Stimulated activated CD8-positive, alpha-beta memory T cell treated with anti-CD3 and anti-CD28 coated beads, Interleukin-4, amount 100 ng/mL, for 1 hour (primary cell): ENCODE measurements at places on chromosomes 16 and 17.

- no peak for DNase-seq
Measured at GRCh38 chr16:10828851-10829366, 10.3 kb upstream of the TVP23A start.

DNA sequence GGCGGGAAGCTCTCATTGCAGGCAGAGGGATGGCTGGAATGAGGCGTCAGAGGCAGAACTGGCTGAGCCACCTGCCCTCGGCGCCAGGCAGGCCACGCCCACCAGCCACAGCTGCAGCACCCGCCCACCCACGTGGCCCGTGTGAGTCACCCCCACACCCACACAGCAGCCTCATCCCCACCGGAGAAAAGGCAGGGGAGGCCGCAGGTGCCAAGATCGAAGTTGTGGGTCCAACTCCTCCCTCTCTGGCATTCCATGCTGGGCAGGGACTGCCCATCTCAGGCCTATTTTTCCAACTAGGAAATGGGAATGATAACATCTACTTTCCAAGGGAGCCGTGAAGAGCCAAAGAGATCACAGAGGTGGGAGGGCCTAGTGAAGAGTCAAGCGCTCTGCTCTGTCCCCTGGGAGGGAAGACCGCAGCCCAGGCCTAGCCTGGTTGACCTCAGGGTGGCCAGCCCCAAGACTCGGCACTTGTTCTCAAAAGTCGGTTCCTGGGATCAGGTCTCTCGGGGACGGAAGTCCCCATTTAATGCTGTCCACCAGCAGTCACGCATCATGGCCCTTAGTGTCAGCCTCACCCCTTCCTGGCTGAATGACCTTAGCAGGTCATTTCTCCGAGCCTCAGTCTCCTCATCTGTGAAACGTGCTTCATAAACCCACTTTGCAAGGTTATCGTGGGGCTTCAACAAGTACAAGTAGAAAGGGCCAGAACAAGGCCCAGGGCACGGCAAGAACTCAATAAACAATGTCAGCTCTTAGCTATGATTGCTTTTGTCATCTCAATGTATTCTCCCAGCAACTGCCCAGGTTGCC lies at the start of gene TRPV3:
Gene TRPV3 (minus strand): TSS at position 45 of the 816 bp plus-strand sequence. CDS start 2,962 bp downstream, outside the sequence.
- no peak for DNase-seq

DNA sequence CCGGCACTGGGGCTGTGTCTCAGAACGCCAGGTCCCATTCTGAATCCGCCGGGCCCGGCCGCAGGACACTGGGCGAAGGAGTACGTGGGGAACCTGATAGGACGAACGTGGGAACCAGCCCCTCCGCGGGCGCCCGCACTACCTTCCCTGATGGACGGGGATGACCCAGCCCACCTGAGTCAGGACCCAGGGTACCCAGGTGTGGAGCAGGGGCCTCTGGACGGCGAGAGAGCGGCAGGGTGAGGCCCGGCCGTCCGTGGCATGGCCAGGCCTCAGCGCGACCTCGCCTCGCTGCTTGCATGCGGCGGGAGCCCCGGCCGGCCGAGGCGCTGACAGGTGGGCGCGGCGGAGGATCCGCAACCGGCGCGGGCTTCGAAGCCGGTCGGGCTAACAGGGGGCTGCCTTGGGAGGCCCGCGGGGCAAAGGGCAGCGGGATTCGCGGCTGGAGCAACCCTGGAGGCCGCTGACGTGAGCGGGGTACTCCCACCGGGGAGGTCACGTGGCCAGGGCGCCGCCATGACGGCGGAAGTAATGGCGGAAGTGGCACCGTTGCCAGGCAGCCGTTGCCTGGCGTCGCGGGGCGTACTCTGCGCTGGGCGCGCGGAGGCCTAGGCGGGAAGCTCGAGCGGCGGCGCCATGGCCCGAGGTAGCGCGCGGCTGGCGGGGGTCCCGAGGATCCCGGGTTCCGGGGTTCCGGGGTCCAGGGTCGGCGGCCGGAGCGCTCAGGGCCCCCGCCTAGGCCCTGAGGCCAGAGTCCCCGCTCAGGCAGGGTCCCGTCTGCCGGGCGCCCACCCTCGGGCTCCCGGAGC lies at the start of gene WDR90:
Gene WDR90 (plus strand): TSS at position 585 of the 809 bp plus-strand sequence. CDS start 52 bp downstream, at position 637.
- peak; percentile 75 for DNase-seq

- DNase-seq: no peak
Measured at GRCh38 chr17:30351735-30352134, 17.9 kb upstream of the TMIGD1 start.

GRCh38 chr16:31478956-31479355 lies 4.0 kb upstream of the SLC5A2 start:
- no peak for DNase-seq

DNA sequence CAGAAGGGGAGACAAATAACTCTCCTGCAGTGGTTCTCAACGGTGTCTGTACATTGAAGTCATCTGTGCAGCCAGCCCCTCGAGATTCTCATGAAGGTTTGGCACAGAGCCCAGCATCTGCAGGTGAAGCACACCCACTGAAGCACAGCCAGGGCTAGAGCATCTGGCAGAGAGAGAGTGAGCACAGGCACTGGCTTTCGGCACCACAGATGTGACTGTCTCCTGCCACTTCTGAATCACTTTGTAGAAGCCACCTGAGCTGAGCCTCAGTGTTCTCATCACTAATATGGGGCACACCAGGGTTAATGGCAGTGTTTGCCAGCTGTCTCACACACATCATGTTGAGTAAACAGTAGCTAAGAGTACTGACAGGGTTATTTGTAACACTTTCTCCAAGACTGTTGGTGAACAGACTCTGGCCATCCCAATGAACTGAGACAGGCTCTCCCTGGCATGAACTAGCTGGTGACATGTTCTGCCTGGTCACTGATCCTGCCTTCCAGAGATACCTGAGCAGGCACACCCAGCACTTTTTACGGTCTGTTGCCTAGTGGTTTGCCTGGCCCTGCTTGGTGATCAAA lies 10.9 kb downstream of the HSPB9 start:
- DNase-seq: no peak

DNA sequence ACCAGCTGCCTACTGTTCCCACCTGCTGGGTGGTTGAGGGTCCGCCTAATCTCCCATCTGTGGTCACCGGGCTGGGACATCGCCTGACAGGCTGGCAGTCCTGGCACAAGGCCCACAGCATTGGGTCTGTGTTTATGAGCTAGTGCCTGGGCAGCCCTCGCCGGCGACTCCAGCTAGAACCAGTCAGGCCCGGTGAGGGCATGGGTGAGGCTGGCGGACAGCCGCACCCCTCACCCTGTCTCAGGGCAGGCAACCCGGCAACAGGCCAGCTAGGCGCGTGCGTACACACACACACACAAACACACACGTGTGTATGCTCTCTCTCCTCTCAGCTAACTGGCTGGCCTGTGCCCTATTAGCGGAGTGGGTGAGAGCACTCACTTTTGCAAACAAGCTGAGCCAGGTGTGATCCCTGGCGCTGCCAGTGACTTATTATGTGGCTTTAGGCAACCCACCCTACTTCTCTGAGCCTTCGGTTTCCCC lies 10.4 kb downstream of the HSD11B2 start:
- DNase-seq: no peak

- no peak for DNase-seq
Measured at GRCh38 chr17:1729966-1730325, 5.4 kb downstream of the WDR81 start.

DNA sequence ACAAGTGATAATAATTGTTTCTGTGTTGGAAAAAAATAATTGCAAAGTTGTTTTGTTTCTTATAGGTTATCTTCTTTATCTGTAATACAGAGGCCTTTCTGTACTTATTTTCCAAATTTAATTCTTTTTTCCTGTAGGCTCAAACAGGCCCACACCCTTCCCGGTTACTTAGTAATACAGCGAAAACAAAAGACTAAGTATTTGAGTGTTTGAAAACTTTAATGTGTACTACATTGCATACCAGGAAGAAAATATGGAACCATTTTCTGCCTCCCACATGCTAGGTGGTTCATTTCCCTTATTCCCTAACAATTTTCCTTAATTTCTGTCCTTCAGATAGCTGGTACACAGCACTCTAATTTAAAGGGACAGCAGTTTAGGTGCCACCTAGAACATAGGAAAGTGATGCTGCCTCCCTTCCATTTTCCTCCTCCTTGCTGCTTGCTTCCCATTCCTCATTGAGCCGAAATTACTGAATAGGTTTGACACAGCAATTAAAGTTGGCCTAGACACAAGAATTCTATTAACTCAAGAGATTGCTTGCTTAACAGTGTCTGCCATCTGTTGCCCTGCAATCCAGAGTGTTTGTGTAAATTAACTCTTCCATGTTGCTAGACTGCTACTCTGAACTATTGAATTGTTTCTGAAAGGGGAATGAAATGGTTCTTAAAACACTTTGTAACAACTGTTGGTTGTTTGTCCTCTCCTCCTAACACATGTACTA lies 24.2 kb downstream of the CYB5B start:
- DNase-seq: no peak

DNA sequence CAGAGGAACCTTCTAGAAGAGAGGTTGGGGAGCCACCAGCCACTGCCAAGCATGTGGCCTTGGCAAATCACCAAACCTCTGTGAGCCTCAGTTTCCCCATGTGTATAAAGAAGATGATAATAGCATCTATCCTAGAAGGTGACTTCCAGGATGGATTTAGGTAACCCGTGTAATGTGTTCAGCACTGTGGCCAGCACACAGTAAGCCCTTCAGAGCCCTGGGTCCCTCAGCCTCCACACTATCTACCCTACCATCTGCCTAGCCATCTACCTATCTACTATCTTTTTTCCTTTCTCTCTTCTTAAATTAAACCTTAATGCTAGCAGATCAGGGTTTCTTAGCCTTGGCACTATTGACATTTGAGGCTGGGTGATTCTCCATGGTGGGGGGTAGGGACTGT lies 33.0 kb downstream of the TEKT5 start:
- DNase-seq: no peak

DNA sequence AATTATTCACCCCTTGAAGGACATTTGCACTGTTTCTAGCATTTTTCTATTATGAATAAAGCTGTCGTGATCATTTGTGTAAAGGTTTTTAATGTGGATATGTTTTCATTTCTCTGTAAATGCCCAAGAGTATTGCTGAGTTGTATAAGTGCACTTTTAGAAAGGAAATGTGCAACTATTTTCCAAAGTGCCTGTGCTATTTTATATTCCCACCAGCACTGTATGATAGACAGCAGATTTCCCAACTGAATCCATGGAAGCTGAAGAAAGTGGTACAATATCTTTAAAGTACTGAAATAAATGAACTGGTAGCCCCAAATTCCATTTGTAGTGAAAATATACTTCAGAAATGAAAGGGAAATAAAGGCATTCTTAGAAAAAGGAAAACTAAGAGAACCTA lies 238.4 kb downstream of the BCAS3 start:
- no peak for DNase-seq

GRCh38 chr17:62572888-62573401 lies 54.5 kb upstream of the MRC2 start:
- DNase-seq: no peak

GRCh38 chr16:1094124-1094479 lies 1.9 kb downstream of the C1QTNF8 start:
- no peak for DNase-seq

DNA sequence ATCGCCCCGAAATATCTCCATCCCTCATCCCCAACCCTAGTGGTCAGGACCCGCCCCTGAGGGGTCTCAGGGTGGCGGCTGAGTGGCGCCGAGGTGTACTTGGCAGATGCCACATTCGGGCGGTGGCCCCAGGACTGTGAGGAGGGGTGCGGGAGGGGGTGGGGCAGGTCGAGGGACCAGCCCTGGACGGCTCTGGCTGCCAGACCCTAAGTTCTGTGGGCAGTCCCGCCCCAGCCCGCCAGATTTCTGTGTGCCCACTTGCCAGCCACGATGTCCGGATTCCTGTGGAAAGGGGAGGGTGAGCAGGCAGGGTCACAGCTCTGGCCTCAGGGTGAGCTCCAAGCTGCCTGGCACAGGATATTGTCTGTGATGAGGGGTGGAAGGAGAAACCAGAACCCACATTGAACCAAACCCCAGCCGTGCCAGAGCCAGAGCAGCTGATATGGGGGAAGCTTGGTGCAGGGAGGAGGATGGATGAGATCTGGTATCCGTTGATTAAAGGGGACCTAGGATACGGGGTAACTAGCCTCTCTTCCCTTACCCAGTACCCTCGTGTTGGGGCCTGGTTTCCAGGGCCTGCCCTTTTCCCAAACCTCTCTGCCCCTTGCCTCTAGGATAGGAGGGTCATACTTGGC lies 1.1 kb upstream of the CHAD start:
- DNase-seq: no peak

DNA sequence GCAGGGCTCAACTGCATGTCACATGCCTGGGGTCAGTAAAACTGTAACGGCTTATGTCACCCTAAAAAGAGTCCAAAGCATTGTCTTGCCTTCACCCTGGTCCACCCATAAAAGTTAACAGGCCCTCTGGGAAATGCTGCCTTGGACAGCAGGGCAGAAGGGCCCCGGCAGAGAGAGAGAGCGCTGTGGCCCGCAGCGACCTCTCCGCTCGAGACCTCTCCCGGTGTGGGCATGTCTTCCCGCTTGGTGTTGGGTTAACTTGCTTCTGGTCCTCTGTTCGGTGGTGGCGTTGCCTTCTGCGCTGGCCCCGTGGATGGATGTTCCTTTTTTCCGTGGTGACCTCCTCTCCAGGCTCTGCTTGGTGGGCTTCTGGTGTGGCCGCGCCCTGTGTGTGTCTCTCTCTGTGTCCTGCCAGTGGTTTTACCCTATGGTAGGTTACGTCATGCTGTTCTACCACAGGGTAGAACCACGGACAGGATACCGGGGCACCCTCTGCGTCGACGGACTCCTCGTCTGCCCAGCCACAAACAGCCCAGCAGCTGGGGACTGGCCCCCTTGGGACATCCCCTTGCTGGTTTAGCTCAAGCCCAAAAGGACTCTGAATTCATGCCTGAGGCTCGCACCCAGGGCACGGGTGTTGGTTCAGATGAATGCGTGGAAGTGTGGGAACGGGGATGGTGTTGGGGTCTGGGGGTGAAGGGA lies 18.3 kb upstream of the CLEC18A start:
- no peak for DNase-seq

GRCh38 chr16:78249832-78250231 lies 150.4 kb downstream of the WWOX start:
- no peak for DNase-seq

GRCh38 chr17:82729479-82730260 lies 5.7 kb upstream of the FN3K start:
- DNase-seq: no peak

GRCh38 chr16:75236232-75236631 lies 15.2 kb downstream of the BCAR1 start:
- DNase-seq: no peak

- DNase-seq: no peak
Measured at GRCh38 chr17:2070241-2071023, 15.5 kb downstream of the HIC1 start.

DNA sequence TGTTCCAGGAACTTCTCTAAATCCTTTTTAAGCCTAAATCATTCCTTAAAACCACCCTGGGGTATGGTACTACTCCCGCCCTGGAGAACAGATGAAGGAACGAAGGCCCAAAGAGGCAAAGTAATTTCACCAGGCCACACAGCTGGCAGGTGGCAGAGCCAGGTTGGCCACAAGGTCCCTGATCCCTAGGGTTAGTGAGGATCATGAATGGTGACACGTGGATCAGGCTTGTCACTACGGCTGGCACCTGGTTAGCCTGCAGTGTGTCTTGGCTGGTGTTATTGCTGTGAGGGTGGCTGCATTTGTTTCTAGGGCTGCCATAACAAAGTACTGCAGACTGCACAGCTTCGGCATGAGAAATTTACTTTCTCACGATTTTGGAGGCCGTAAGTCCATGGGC lies 26.0 kb upstream of the ZNF423 start:
- no peak for DNase-seq

GRCh38 chr17:50346313-50347116 lies 589 bp downstream of the XYLT2 start:
- no peak for DNase-seq
